ENCODE measurements at places on chromosomes 12 and 14. TPM values are rescaled to one million over a fixed set of nuclear protein-coding genes. Genes with fewer than 3 reads are reported as not detected.
A peak's percentile ranks its signal among the peaks of the same experiment; 100 is the strongest.

DNA sequence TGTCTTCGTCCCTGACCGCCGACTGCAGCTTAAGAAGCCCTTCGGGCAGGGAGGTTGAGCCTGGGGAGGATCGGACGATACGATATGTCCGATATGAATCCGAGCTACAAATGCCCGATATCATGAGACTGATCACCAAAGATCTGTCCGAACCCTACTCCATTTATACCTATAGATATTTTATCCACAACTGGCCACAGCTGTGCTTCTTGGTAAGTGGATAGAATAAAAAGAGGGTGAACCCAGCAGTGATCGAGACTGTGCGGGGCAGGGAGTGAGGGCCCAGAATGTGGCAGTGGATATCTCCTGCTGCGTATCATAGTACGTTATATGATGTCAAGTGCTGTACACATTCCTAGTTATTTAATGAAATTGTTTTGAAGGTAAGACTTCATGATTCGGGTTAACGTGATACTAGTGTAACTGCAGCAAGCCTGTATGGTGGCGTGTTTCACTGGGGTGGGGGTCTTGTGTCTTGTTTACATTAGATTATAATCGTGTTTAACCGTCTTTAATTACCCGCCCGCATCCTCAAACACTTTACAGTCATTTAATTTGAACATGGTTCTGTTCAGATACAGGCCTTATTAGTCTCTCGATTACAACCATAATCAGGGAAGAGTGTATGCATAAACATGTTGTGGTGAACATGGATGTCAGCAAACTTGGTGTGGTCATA, 1.3 kb downstream of the NAA30 start:
- H3K27me3 ChIP-seq = no peaks in the 10 kb centered on the region
- no peak overlapping the region for H3K27ac ChIP-seq
- peaks cover 10% of the 10 kb centered on the region for H3K36me3 ChIP-seq

GRCh38 chr12:100077367-100077766, 65.3 kb downstream of the BLTP3B start:
- H3K4me3 ChIP-seq = no peak overlapping the region
- H3K4me1 ChIP-seq = no peaks in the 10 kb centered on the region
- H3K27ac ChIP-seq = no peak overlapping the region
- H3K36me3 ChIP-seq = peaks cover 6% of the 10 kb centered on the region
- H3K27me3 ChIP-seq = no peaks in the 10 kb centered on the region
- DNase-seq = no peak

DNA sequence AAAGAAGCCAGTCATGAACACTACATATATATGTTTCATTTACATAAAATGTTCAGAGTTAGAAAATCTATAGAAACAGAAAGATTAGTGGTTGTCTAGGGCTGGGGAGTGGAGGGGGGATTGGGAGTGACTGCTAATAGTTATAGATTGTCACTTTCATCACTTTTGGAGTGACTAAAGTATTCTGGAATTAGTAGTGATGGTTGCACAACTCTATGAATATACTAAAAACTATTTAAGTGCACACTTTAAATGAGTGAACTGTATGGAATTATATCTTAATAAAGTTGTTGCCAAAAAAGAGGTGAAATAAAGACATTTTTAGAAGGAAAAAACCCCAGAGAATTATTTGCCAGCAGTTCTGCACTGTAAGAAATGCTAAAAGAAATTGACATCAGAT, 9.5 kb downstream of the CATSPERB start:
- no peak overlapping the region for H3K4me3 ChIP-seq
- H3K4me1 ChIP-seq = no peaks in the 10 kb centered on the region
- no peaks in the 10 kb centered on the region for H3K36me3 ChIP-seq
- no peak for DNase-seq

GRCh38 chr12:22117563-22118237, 71.7 kb downstream of the CMAS start:
- no peaks in the 10 kb centered on the region for H3K36me3 ChIP-seq
- DNase-seq = no peak
- H3K27me3 ChIP-seq = no peaks in the 10 kb centered on the region
- H3K27ac ChIP-seq = no peak overlapping the region
- no peaks in the 10 kb centered on the region for H3K4me1 ChIP-seq

DNA sequence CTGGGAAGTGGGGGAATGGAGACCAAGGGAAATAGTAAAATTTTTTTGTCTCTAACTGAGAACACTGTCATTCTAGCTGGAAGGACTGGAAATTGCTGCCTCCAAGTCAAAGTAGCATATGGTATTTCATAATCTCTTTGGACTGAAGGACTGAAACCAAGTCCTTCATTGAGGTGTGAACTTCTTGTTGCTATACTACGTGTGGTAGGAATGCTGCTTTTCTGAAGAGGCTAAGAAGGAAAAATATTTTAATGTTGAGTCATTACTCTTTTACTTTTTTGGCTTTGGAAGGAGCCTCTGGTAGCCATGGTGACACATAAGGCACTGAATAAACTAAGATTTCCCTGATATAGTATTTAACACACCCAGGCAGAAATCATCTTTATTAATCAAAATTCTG, 465.4 kb downstream of the NPAS3 start:
- DNase-seq = no peak
- H3K4me1 ChIP-seq = no peaks in the 10 kb centered on the region
- no peak overlapping the region for H3K4me3 ChIP-seq
- peaks cover 9% of the 10 kb centered on the region for H3K36me3 ChIP-seq

DNA sequence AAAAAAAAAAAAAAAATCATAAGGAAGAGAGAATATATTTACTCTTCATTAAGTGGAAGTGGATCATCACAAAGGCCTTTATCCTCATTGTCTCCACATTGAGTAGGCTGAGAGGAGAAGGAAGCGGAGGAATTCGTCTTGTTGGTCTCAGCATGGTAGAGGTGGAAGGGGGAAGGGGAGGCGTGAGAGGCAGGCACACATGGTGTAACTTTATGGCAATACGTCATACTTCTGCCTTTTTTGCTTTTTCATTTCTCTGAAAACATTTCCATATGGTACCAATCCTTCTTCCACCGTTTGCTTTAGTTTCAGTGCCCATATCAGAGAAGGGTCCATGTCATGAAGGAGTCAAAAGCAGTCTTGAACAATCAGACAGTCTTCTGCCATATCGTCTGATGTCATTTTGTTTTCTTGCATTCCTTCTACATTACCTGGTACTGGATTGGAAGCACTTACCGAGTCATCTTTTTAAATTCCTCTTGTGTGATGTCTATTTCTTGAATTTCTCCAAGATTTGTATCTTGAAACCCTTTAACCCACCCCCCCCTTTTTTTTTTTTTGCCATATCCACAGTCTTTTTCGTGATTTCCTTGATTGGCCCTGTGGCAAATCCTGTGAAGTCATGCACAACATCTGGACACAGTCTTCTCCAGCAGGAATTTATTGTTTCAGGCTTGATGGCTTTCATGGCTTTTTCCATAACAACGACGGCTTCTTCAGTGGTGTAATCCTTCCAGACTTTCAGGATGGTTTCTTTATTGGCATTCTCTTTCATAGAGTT, 8.9 kb downstream of the FUT8 start:
- no peaks in the 10 kb centered on the region for H3K36me3 ChIP-seq
- peak; percentile 9 for DNase-seq
- H3K4me1 ChIP-seq = peaks cover 4% of the 10 kb centered on the region
- H3K27me3 ChIP-seq = no peaks in the 10 kb centered on the region
- no peak overlapping the region for H3K4me3 ChIP-seq

- H3K27ac ChIP-seq = no peak overlapping the region
- no peak overlapping the region for H3K4me3 ChIP-seq
- H3K27me3 ChIP-seq = no peaks in the 10 kb centered on the region
- H3K36me3 ChIP-seq = no peaks in the 10 kb centered on the region
- peaks cover 11% of the 10 kb centered on the region for H3K4me1 ChIP-seq
These were observed 72.2 kb downstream of the TGFB3 start for GRCh38 chr14:75909630-75910029.

- H3K4me3 ChIP-seq = no peak overlapping the region
- no peaks in the 10 kb centered on the region for H3K27me3 ChIP-seq
- no peaks in the 10 kb centered on the region for H3K4me1 ChIP-seq
- no peaks in the 10 kb centered on the region for H3K36me3 ChIP-seq
- H3K27ac ChIP-seq = no peak overlapping the region
These were observed 24.4 kb downstream of the DHRS2 start for GRCh38 chr14:23660290-23661226.

SSTR1 gene
- not detected for total RNA-seq

KANSL2 gene
- total RNA-seq = 82.6 TPM

SDR9C7 gene
- total RNA-seq = 0.28 TPM

CD4 gene
- total RNA-seq = 2.5 TPM

TPH2 gene
- total RNA-seq = not detected

All from neural progenitor cell (in vitro differentiated cells).